ENCODE measurements at places on chromosomes 2 and 18. TPM values are rescaled to one million over a fixed set of nuclear protein-coding genes. Genes with fewer than 3 reads are reported as not detected.

Gene RTKN
- 44.4 TPM for total RNA-seq

Gene AMER3
- not detected for total RNA-seq

Gene CLEC4F
- total RNA-seq, result not detected

Gene RAB12
- total RNA-seq, result 52.6 TPM

Gene TMEM18
- total RNA-seq, result 16.8 TPM

Gene LINC00305
- not detected for total RNA-seq

Gene AKAIN1
- not detected for total RNA-seq

Gene UGT1A8
- not detected for total RNA-seq

Gene HOXD13
- total RNA-seq, result not detected

Gene TACR1
- total RNA-seq, result not detected

Gene HOXD3
- not detected for total RNA-seq

GRCh38 chr2:175728032-175728431, 274.0 kb downstream of the LNPK start:
- DNase-seq, result no peak

GRCh38 chr2:37614061-37614738, 57.2 kb downstream of the CDC42EP3 start:
- peak; percentile 92 for DNase-seq

GRCh38 chr2:96530474-96531357, 5.8 kb upstream of the ARID5A start:
- DNase-seq, result no peak

DNA sequence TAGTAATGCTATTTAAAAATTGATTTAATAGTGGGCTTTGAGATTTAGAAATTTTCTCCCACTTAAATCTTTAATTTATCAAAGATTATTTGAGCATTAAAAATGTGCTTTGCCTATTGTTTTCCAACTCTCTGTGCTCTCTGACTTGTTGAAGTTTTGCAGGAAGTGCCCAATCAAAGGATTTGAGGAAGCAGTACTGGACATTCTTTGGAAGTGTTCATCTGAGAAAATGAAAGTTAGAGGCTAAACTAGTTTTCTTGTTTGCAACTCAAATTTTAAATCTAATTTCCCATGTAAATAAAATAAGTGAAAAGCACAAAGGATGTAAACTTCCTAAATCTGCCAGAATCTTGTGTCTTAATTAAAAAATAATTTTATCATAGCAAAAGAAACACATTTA, 89.1 kb downstream of the CAMKMT start:
- DNase-seq, result no peak

DNA sequence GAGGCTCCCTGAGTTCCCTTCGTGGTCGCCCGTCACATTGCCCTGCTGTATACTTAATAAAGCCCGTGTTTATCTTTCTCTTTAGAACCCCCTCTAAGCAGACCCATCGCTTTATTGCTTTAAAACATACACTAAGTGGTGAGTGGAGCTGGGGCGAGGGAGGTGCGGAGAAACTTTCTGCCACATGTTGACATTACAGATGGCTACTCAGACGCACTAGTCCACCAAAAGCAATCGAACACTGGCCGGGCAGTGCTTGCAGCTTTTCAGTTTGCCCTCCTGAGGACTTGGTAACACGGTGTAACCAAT, 859 bp upstream of the COLEC12 start:
- DNase-seq, result no peak

- no peak for DNase-seq
Measured at GRCh38 chr2:71721362-71721665, 268.0 kb downstream of the DYSF start.

DNA sequence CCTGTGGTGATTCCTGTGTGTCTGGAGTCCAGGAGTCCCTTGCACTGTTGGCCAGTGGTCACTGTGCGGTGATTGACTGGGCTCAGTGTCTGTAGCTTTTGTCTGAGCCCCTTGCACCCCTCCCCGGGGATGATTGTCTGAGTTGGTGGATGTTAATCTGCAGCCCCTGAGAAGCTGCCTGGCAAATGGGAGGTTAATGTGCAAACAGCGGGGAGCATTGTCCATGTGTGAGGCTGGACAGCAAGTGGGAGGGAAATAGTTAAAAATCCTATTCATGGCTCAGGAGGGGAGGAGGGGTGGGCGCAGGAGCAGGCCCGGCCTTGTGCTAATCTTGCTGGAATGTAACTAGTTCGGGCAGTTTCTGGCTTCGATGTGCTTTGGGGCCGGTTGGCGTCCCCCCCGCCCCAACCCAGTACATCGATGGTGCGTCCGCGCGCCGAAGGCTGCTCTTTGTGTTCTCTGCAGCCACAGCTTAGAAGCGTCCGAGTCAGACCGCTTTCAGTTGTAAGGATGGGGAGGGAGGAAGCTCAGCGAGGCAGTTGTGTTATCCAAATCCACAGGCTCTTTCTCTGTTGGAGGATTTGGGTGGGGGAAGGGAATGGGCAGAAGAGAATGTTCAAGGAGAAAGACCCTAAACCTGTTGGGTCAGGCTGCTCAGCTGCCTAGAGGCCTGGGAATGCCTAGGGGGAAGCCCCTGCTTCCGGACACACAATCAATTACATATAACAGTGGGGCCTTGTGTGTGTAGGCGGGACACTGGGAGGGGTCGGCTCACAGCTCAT, 71.8 kb downstream of the TGOLN2 start:
- DNase-seq, result peak; percentile 77

DNA sequence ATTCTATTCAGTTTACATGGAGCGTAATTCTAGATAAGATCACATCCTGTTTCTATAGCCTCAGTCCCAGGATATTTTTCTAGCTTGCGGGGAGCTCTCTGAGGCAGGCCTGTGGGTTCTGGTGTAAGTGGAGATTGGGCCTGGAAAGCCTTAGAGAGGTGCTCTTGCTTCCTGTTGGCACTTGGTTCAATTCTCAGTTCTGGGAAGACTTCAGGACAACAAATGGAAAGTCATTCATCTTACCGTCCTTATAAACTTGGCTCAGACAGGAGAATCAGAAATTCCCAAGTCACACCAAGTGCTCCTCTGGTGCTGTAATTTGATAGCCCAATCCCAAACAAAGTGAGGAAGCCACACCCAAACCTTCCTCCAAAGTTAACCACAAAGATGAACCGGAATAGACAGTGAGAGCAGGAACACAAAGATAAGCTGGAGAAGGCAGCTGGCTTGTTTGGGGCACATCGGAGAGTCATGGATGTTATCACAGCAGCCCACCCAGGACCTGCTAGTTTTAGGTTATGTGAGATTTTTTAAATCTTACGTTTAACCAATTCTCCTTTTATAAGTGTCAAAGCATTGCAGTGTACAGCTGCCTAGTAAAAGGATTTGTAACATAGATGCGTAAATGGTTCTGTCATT, 144.3 kb upstream of the MAP3K20 start:
- DNase-seq, result peak; percentile 88

DNA sequence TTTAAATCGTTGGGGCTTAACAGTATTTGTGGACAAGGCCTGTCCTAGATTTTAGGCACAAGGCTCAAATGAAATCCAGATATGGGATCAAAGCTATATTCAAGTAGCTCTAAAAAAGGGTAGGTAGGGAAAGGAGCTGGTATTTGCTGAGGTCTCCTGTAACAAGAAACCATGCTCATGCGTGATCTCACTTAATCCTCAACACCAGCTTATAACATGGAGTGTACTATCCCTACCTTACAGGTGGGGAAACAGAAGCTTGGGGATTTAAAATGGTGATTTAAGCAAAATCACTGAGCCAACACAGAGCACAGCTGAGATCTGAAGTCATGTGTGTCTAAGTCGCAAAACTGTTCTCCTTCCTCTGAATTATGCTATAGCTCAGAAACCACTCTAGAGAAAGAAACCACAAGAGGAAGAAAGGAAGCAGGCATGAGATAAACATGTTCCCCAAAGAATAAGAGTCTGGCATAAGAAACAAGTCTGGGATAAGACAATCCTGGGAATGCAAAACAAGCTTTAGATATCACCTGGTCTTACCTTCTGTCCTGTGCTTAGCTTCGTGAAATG, 43.1 kb downstream of the CYRIA start:
- DNase-seq, result peak; percentile 30

DNA sequence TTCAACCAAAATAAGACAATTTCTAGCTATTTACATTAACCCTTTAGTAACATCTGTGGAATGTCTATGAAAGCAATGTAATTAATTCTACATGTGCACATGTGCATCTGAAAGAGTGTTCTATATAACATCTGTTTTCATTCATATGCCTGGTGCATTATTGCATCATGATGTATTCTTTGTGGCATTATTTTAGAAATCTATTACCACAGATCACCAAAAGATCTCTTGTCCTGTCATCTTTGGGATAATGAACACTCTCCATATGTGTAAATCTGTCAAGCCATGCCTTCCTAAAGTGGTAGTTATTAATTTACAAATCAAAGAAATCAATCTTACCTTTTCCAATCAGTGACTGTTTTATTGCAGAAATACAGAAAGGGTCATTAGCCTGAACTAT, 86.9 kb downstream of the TRIB2 start:
- no peak for DNase-seq

GRCh38 chr18:42183746-42184145, 228.7 kb downstream of the PIK3C3 start:
- DNase-seq, result peak; percentile 95

GRCh38 chr2:127388423-127389164, 819 bp upstream of the MAP3K2 start:
- no peak for DNase-seq

DNA sequence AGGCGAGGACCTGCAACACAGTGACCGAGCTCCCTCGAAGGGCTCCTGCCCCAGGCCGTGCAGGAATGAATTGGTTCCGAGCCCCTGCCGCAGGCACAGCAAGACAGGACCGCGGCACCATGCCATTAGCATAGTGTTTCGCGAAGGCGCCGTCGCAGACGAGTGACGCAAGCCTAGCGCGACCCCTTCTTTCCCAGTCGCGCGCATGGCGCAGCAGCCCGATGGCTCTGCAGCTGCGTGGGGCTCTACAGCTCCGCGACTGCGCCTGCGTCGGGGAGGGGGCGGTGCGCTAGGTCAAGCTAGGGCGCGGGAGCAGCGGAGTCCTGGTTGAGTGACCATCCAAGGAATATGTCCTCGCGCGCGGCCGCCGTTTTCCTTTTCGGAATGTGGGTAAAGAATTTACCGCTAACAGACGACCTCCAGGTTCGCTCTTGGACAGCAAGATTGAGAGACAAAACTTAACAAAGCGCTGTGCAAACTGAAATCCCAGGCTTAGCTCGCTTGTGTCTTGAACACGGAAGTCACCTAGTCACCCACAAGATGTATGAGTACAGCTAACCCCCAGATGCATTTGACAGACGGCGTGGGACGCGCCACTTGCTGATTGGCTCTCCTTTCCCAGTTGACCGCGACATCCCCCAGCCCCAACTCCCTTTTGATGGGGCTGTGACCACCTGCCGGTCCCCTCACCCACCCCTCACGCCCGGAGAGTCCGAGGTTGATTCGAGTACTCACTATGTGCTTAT, at the start of gene TRMT61B:
Gene TRMT61B (minus strand): TSS at position 164 of the 746 bp plus-strand sequence. CDS start 32 bp downstream, at position 132.
- DNase-seq, result peak; percentile 88

DNA sequence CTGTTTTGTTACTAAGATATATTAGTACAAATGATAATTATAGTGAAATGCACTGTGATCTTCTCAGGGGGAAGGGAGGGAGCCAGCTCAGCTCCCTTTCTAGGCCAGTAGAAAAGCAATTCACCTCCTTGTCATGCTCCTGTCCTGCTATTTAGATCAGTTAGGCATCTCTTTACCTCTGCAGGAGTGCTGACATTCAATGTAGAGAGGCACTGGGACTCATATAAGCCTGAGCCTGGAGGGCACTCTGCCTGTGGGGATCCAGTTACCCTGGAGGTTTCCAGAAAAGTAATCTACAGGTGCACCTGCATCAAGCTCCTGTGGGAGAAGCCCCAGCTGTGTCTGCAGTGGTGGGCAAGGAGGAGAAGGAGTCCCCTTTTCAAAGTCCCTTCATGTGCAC, 277.0 kb downstream of the CPS1 start:
- no peak for DNase-seq

- DNase-seq, result no peak
Measured at GRCh38 chr2:127565261-127566138, 30.0 kb downstream of the MYO7B start.

GRCh38 chr2:119649364-119649917, 29.6 kb upstream of the TMEM177 start:
- DNase-seq, result peak; percentile 50

DNA sequence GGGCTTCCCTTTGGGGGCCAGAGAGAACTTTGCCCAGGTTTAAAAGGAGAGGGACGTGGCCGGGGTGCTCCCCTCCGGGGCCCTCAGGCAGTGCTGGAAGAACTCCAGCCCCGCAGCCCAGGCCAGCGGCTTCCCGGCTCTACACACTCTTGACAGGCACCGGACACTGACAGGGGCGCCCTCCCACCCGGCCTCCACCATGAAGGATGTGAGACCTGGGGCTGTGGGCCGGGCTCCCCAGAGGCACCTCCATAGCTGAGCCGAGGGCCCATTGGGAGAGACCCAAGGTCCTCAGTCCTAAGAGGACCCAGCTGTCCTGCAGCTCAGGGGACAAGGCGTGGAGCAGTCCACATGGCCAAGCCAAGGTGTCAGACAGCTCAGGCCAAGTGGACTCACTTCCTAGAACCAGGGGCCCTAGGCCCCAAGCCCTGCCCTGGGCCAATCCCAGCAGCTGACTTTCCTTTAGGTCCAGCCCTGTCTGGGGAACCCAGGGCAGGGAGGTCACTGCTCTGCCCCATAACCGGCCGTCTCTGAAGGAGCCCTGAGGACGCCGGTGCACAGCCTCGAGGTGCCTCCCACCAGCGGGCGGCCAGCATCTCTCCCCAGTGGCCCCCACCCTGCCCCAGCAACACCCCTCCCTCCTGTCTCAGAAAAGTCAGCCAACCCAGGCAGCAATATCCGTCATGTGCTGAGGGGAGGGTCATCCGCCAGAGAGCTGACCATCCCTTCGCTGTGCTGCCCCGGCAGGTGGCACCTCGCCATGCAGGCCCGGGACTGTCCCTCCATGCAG, 51.8 kb downstream of the BIN1 start:
- DNase-seq, result no peak

GRCh38 chr18:63511285-63511684, 30.9 kb upstream of the SERPINB12 start:
- peak; percentile 26 for DNase-seq

DNA sequence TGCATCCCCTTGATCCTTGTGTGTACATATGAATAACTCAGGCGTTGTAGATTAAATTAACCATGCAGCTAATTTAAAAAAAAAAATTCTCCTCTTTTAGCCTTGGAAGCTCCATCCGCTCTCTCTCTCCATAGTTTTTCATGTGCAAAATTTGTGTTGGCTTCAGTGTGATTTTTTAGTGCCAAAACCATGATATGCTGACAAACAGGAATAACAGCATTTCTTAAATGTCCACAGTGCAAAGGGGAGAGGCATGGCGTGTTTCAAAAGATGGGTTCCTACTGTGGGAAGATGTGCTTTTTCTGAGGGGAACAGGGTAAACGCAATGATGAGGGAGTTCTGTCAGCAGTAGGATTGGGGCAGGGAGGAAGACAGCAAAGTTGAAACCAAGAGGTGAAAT, 247.0 kb downstream of the ICOS start:
- DNase-seq, result no peak

DNA sequence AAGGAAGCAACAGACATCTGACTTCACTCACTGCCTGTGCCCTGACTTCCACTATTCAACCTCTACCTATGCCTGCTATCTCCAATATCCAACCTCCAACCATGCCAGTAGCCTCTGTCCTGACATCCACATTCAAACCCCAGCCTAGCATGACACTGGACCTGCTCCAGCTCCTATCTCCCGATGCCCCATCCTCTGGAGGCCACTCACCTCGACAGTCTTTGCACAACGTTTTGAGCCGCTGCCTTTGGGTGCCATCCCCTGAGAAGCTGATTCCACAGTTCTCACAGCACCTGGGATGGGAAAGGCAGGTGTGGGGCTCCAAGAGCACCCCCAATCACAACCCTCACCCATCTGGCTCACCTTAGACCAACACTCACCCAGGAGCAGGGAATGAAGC, 4.9 kb downstream of the MBD1 start:
- DNase-seq, result no peak

- DNase-seq, result no peak
Measured at GRCh38 chr2:100960688-100961087, 41.4 kb upstream of the RPL31 start.
